Lung (tissue), 17 donors: ENCODE measurements at places on chromosomes 5 and 9. TPM values are rescaled to one million over a fixed set of nuclear protein-coding genes. Genes with fewer than 3 reads are reported as not detected.

The SLCO6A1 gene
- not detected for total RNA-seq

The TMEM161B gene
- 12.4 TPM for total RNA-seq

The PDCD1LG2 gene
- total RNA-seq = 6.7 TPM

The HAVCR2 gene
- 13.0 TPM for total RNA-seq

- DNase-seq = no peak
Observed at GRCh38 chr5:96652769-96653454, 9.3 kb upstream of the CAST start.

- no peak for DNase-seq
Observed at GRCh38 chr5:61362796-61363368, 30.8 kb downstream of the ZSWIM6 start.

GRCh38 chr5:28286566-28286965 is 1248.2 kb upstream of the CDH9 start:
- no peak for DNase-seq

- no peak for DNase-seq
Observed at GRCh38 chr9:70352356-70352755, 62.1 kb downstream of the KLF9 start.

- DNase-seq = no peak
Observed at GRCh38 chr9:125332527-125332926, 70.9 kb downstream of the GAPVD1 start.

- no peak for DNase-seq
Observed at GRCh38 chr5:133457439-133458355, 154.6 kb downstream of the FSTL4 start.

GRCh38 chr5:106152569-106152968 is 1518.2 kb downstream of the EFNA5 start:
- no peak for DNase-seq

DNA sequence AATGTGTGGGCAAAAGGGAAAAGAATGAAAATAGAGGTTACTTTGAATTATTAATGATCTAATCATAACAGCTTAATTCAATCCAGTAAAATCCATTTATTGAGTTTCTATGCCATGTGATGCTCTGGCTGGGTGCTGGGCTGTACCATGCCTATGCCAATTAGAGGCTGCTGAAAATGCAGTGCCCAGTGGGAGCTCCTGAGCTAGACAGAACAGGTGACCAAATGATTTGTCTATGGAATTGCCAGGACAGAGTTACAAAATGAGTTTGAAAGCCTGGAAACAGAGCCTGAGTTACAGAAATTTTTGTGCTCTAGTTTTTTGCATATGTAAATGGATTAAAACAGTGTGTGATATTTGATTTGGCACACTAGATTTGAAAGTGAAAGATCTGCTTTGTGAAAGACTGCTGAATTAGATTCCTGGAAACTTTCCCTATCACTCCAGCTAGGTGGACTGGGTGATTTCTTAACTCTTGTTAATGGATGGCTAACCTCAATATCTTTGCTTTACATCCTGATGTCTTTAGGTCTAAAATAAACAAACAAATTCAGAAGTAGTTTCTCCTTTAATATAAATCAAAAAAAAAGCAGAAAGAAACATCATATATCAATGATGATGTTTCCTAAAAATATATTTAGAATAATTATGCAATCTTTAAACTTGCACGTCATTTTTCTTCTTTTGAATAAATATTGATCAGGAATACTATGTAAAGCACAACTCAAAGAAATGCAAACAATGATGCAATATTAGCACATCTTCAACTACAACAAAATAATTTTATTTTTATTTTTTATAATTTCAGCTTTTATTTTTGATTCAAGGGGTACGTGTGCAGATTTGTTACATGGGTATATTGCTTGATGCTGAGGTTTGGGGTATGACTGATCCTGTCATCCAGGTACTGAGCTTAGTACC is 194.8 kb upstream of the FBXL7 start:
- no peak for DNase-seq
